Activated CD4-positive, alpha-beta T cell treated with anti-CD3 and anti-CD28 coated beads, Interleukin-2, amount 10 ng/mL, durations not matched to agents 24 days and 14 days (primary cell): ENCODE measurements at places on chromosomes 2 and 18. TPM values are rescaled to one million over a fixed set of nuclear protein-coding genes. Genes with fewer than 3 reads are reported as not detected.

- DNase-seq = no peak
These were observed 38.2 kb upstream of the CAVIN2 start for GRCh38 chr2:191885098-191885497.

KRTCAP3 gene
- 4.6 and 5.2 TPM in 2 replicates for total RNA-seq

CIB4 gene
- total RNA-seq = not detected in 2 replicates

DNA sequence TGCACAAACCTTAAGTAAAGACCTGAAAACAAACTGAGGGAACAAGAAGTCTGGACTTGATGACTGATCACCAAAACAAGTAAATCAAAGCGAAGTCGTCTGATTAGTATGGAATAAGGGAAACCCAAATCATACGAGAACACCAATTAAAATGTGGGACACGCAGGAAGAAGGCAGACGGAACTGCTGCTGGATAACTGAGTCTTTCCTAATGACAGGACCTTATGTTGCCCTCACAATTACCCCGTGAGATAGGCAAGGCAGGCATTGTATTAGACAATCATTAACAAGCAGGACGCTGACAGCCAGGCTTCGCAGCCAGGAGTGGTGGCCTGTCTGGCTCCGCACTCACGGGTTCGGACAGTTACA, 614 bp upstream of the COQ10B start:
- DNase-seq = no peak

DNA sequence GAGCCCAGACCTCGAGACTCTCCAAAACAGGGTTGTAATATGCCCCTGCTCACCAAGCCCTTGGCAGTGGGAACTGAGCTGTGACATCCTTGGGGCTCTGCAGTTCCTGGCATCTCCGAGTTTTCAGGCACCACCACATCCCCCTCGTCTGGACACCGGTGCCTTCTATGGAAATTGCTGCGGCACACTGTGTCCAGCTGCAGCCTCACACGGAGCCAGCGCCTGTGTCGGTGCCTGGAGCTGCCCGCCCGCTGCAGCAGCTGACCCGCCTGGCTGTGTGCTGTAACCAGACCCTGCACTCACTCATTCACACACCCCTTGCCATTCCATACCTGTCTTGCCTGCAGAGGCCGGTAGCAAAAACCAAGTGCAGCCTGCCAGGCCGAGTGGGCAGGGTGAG, 11.8 kb downstream of the IWS1 start:
- no peak for DNase-seq

DNA sequence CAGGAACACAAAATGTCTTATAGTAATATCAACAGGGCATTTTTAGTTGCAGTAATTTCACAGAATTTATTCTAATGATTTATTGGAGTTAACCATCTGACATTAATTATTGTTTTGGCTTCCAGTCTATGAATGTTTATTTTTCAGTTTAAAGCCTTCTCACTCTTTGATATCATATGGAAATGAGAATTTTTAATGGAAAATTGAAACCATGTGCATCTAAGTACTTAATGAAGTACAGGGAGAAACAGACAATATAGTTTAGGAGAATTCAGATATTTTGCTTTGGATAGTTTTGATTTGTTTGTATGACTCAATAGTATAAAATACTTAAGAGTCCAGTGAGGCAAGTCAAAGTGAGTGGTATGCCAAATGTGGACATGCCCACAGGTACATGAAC, 126.1 kb downstream of the OLA1 start:
- DNase-seq = no peak

GRCh38 chr2:108193251-108193650, 46.5 kb upstream of the SULT1C3 start:
- DNase-seq = no peak

- no peak for DNase-seq
These were observed 26.2 kb downstream of the CFAP53 start for GRCh38 chr18:50240080-50240563.

KANSL1L gene
- total RNA-seq = 4.6 and 5.0 TPM in 2 replicates

- DNase-seq = peak; percentile 76
These were observed at the start of gene CCDC141 for GRCh38 chr2:179049546-179050311. TSS of gene CCDC141 (minus strand) at chr2:179050137. CDS start at chr2:179049941, 196 bp downstream.

DNA sequence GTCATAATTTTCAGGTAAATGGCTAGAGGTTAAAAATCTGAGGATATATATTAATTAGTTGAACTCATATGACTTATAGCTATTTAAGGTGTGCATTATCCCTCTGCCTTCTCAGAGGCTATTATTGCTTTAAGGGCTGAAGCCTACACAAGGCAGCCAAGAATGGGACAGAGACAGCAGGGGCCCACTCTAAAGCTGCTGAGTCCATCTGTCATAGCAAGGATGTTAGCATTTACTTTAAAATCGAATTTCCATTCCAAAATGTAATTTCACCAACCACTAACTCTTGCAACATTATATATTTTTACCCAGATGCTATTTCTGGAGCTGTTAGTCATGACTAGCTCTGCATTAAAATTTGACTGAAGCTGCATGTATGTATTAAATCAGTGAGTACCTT, 236.3 kb upstream of the FSIP2 start:
- no peak for DNase-seq
